ENCODE measurements at places on chromosomes 5 and 9.

DNA sequence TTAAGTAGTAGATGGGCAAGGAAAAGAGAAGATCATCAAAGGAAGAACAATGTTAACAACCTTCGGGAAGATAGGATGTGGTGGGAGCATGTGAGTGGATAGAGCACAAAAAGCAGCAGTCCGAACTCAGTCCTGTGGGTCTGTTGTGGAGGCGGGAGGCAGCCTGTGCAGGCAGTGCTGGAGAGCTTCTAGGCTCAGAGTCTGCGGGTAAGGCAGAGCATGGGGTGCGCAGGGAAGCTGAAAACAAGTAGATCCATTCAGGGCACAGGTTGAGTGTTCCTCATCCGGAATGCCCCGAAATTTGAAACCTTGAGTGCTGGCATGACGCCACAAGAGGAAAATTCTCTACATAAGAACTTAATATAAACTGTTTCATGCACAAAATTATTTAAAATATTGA, 84.9 kb downstream of the PPIC start:
- DNase-seq: no peak

DNA sequence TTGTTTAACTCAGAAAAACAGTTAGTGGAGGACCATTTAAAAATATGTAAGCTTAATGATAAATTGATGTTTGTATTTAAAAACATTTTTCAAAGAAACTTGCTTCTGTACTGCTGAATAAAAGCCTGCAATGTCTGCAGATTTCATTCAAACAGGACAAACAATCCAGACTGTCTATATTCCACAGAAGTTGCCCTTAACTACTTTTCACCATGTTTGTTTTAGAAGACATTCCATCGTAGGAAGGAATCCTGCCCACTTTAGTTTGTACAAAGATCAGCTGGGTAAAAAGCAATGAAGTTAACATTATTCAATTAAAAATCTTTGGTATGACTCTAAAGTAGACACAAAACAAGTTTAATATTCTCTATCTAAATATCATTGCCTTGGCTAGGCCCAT, 195.7 kb upstream of the CCNH start:
- DNase-seq: no peak

GRCh38 chr5:171415115-171415730, 4.2 kb upstream of the FGF18 start:
- no peak for DNase-seq

- no peak for DNase-seq
These were observed 104.5 kb downstream of the RGS3 start for GRCh38 chr9:113568081-113568435.

DNA sequence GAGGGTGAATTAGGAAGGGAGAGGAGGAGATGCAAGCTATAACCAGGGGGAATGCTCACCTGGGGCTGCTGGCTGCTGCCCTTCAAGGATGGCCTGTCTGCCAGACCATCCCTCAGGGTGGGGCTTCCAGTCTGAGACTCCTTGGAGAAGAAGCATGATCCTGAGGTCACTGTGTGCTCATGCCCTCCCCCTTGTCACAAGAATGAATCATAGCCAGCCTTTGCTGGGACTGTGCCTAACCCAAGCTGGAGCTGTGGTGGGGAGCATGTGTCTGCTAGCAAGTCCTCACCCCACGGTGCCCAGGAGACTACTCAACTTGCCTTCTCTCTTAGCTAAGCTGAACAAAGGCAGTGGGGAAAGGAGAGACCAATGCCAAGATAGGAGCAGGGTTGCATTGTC, 463.6 kb downstream of the SPOCK1 start:
- DNase-seq: no peak

DNA sequence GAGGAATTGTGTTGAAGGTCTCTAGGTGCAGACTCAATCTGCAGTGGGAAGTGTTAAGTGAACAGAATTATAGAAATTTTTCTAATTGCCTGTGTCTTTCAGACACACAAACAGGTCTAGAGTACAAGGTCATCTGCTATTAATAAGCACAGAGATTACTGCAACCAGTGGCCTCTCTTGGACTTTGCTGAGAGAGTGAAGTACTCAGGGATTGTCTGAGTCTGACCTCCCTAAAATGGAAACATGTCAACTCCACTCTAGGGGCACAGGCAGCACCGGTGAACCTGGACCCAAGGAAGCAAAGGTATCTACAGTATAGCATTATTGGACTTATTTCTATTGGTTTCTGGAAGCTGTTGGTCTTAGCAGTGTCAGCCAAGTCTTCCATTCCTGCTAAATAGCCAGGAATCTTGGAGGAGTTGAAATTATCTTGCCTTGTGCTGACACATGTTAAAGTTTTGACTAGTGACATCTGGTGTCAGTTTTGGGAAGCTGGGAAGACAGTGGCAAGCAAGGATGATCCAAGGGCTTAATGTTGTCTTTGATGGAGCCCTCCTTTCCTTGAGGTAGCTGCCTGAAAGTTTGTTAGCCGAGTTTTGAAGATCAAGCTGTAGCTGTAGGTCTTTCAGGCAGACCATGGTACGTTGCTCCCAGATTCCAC, 61.1 kb upstream of the NMUR2 start:
- no peak for DNase-seq

GRCh38 chr5:6373081-6373846, 5.1 kb downstream of the MED10 start:
- no peak for DNase-seq

- peak; percentile 46 for DNase-seq
These were observed at the start of gene ZNF483 for GRCh38 chr9:111525056-111525977. ZNF483 (plus strand) TSS chr9:111525179; CDS start chr9:111527396, 2,217 bp downstream.

DNA sequence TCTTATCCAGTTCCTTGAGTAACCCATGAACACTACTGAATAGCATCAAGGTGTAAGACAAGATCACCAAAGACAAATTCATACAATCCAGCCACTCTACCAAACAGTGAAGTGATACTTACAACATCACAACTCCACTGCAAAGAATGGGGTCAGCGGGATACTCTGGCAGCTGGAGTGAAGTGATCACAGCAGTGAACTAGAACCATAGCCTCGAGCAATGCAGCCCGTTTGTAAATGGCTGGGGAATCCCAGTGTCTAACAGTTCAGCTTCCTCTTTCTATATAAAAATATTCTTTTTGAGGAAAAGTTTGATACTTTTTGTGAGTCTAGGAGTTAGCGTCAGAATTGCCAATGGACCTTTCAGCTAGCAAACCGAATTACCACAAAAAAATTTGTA, 515.2 kb downstream of the ZNF608 start:
- DNase-seq: no peak

GRCh38 chr5:179870403-179870903, 11.8 kb upstream of the MRNIP start:
- DNase-seq: no peak

DNA sequence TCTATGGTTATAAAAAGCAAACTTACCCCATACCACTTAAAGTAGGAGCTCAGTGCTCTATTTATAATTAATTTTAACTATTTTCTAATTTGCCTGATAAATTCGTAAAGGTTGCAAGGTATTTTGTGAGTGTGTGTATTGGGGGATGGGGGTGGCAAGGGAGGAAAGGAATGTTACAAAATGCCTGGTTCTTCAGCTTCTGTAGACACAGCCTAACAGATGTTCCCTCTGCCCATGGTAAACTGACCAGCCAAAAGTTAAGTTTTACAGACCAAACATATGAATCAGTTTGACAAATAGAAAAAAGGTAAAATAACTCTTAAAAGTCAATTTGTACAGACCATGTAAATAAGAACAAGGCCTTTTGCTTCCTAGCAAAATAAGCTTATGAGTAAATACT, 232.6 kb downstream of the KIAA0825 start:
- no peak for DNase-seq

GRCh38 chr5:83377131-83377865, 94.2 kb upstream of the VCAN start:
- no peak for DNase-seq

GRCh38 chr9:136995772-136996311, 526 bp downstream of the CLIC3 start:
- DNase-seq: no peak

DNA sequence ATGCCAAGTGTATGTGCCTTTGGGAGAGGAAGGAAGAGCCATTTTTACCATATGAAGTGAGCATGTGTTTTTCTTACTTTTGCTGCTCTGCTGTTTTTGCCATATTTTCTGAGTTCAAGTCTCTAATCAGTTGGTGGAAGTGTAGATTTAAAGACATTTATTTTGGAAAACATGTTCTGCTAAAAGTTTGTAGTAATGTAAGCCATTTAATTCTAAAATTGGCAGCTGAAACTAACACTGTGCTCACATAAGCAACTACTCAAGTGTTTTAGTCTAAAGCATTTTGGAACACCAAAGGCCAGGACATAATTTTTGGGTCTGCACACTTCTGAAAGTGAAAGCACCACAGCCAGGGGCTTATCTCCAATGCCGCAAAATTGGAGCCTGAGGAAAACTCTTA, 363.4 kb upstream of the ZNF608 start:
- DNase-seq: no peak

DNA sequence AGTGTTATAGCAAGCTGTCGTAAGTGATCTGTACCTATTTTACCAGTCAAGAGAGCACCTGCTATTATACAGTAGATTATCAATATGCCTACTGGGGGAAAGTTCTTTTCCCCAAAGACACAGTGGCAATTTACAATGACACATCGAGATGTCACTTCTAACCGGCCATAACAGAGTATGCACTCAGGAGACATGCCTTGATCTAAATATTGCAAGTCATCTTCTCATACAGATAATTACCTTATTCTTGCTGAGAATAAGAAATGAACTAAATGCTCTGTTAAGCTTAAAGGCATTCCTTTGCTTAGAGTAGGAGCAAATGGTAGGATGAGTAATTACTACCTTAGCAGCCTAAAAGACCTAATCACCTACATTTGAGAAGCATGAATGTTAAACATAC, 71.6 kb downstream of the PKD2L2 start:
- DNase-seq: no peak

DNA sequence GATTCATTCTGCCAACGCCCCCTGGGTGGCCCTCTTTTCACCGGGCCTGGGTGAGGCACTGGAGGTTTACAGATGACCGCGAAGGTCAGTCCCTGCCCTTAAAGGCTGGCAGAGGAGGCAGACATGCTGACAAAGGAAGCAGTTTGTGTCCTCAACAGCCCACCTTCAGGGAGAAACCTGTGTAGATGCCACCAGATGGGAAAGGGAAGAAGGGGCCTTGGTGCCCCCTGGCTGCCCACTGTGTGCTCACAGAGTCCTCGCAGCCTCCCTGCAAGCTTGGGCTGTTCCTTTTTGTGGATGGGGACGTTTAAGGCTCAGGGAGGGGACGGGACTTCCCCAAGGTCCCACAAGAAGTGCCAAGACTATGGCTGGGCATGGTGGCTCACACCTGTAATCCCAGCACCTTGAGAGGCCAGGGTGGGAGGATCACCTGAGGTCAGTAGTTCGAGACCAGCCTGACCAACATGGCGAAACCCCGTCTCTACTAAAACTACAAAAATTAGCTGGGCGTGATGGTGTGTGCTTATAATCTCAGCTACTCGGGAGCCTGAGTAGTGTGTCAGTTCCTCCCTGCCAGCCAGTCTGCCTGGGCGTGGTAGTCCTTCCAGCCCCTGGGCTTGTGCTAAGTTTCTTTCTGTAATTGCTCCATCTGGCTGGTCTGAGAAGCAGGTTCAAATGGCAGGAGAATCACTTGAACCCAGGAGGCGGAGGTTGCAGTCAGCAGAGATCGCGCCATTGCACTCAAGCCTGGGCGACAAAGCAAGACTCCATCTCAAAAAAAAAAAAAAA, 36.2 kb downstream of the NEK6 start:
- no peak for DNase-seq

GRCh38 chr9:10566848-10567247, 46.0 kb downstream of the PTPRD start:
- no peak for DNase-seq

- DNase-seq: no peak
These were observed 45.3 kb downstream of the INSYN2B start for GRCh38 chr5:169934990-169935389.

GRCh38 chr9:20312732-20313131, 309.6 kb downstream of the MLLT3 start:
- no peak for DNase-seq

DNA sequence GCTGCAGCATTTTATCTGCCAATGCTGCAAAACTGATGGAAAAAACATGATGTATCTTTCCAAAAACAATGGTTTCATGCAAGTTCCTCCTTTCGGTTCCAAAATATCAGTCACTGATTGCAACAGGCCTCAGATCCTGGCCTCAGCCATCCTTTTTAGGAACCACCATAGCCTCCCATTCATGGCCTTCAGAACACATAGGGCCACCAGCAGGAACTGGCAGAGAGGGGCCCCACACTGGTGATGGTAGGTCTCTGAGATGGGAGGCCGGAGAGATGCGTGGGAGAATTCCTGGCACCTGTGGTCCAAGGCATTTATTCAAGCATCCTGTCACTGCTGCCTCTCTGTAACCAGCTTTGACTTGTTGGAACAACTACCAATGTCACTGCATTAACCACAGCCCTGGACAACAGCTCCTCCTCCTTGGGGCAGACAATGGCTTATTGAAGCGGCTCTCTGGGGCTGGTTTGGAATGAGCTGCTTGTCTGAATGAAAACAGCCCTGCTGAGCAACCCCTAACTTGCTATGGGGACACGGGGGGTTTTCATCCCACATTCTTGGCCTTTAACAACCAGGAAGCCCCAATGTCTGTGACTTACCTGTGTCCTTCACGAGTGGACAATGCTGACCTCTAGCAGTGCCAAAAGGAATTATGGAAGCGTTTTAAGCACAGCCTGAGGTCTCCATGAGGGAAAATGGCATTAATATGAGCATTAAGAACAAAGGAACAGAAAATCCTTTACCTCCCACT, 108.1 kb downstream of the LHFPL2 start:
- DNase-seq: no peak

DNA sequence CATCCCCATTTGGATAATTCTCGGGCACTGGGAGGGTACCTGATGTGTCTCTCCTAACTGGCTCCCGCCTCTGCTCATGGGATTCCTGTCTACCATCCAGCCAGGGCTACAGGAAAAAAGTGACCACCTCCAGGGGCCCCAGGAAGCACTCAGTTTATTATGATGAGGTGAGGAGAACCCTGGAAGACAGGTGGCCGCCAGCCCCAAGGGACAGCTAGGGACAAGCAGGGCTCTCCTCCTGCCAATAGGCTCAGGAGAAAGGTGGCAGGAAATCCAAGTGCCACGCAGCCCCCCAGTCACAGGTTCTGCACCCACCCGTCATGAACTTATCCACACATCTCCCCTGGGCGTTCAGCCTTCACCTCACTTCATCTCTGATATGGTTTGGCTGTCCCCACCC, 61.5 kb upstream of the ZNF354A start:
- no peak for DNase-seq

DNA sequence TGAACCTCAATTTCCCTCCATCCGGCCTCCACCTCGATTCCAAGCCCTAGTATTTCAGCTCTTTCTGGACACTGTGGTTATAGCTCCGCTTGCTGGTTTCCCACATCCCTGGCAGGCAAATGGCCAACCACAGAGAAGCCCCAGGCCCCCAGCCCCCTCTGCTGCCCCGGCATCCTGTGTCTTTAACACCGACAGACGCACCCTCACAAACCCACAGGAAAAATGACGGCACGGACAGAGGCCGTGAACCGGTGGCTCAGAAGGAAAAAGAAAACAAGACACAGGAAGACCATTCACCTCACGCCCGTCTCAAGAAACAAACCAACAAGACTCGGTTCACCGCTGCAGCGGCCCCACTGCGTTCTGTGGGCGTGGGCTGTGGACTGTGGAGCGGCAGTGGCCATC, 1.5 kb upstream of the CLIC3 start:
- no peak for DNase-seq

Data from stimulated activated CD4-positive, alpha-beta T cell treated with anti-CD3 and anti-CD28 coated beads, Interleukin-12 subunit alpha, Interleukin-12 subunit beta, amount 100 ng/mL, for 24 hours (primary cell).